ENCODE measurements at places on chromosomes 1 and 21.

GRCh38 chr1:246893191-246893939 lies 38.4 kb downstream of the AHCTF1 start:
- DNase-seq: no peak

- DNase-seq: no peak
Measured at GRCh38 chr1:87754139-87754538, 425.5 kb downstream of the LMO4 start.

- no peak for DNase-seq
Measured at GRCh38 chr1:21909787-21910503, 27.2 kb downstream of the HSPG2 start.

- DNase-seq: no peak
Measured at GRCh38 chr1:44059212-44059611, 27.9 kb upstream of the SLC6A9 start.

DNA sequence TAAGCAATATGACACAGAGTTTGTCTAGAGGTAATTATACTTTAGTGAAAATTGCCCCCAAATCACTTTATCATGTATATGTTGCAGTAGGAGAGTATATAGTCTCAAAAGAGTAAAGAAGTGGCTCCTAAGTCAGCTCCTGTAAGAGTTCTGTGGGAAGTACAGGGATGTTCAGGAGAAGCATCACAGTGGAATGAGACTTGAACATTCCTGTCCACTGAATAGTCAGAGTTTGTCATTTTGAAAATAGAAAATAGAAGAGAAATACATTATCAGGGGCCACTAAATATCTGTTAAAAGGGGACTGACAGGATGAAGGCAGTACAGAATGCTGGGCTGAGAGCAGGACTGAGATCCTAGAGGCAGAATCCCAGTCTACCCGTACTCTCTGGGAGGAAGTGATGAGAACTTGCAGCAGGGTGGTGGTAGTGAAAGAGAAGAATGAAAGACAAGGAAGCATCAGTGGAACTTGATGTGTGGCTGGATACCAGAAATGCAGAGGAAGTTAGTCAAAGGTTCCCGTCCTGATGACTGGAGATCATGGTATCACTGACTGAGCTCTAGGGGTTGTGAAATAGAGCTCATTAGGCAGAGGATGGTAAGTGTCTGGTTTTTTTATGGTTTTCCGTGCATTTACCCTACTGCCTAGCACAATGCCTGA lies 153.4 kb downstream of the FMN2 start:
- no peak for DNase-seq

DNA sequence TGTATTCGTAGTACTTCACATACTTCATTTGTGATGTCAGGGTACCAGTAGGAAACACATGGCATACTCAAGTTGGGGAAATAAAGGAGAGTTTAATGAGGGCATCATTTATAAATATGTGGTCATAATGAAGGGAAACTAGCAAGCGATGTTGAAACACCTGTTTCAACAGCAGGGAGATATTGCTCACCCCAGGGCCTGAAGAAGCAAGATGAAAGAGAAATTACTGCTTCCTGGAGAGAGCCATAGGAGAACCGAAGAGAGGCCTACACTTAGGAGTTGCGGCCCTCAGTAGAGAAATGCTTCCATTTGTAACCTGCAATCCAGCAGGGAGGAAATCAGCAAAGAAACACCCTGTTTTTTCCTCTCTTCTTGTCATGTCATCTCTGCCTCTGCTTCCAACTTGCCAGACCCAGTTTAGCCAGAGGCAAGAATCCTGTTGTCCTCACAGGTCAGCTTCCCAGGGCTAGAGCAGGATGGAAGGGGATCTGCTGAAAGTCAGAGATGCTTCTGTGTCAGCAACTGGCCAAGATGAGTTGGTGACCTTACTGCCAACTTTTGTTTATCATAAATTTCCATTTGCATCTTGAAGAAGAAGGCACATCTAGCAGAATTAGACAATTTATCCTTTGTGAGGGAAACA lies 67.6 kb upstream of the TSPAN2 start:
- no peak for DNase-seq

- DNase-seq: no peak
Measured at GRCh38 chr21:43881935-43882334, 16.9 kb downstream of the AGPAT3 start.

GRCh38 chr21:45412491-45412890 lies 7.5 kb downstream of the COL18A1 start:
- DNase-seq: no peak

- no peak for DNase-seq
Measured at GRCh38 chr1:11525151-11525505, 46.2 kb downstream of the DISP3 start.

- DNase-seq: no peak
Measured at GRCh38 chr1:40825435-40825788, 36.8 kb downstream of the CITED4 start.

- no peak for DNase-seq
Measured at GRCh38 chr1:67594764-67595163, 90.2 kb upstream of the GADD45A start.

GRCh38 chr21:38985568-38986378 lies 180.0 kb downstream of the ETS2 start:
- DNase-seq: no peak

DNA sequence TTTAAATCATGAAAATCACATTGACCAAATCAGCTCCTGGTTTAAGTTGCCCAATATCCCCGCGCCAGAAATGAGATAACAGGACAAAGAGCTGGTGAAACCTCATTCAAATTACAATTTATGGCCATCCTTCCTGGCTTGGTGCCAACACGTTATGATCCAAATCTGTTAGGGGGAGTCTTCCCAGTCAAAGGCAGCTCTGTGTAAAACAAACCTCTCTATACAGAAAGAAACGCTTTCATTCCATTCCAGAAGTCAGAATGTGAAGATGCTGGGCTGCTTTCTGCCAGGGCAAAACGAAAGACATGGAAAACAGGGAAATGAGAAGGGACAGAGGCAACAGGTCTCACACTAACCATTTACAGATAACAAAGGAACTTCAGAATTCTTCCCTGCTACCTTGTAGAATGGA lies 53.5 kb upstream of the TIAM1 start:
- DNase-seq: no peak

- DNase-seq: no peak
Measured at GRCh38 chr1:14340002-14340785, 258.3 kb upstream of the KAZN start.

DNA sequence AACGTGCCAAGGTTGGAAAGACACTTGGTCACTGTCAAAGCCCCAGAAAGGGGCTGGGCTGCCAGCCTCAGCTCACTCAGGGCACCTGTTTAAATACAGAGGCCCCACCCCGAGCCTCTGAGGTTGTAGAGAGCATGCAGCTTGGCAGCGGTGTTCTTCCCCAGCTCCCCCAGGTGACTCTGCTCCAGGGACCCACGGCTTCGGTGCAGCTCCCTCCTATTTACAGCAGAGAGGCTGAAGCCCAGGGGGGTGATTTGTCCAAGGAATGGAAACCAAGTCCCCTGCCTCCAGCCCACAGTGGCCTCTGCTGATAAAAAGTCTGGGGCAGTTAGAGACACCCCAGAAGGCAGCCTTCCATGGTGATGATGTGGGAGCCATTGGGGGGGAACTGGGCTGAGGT lies 9.1 kb upstream of the C1QA start:
- no peak for DNase-seq

- DNase-seq: no peak
Measured at GRCh38 chr1:239612379-239612778, 226.0 kb downstream of the CHRM3 start.

DNA sequence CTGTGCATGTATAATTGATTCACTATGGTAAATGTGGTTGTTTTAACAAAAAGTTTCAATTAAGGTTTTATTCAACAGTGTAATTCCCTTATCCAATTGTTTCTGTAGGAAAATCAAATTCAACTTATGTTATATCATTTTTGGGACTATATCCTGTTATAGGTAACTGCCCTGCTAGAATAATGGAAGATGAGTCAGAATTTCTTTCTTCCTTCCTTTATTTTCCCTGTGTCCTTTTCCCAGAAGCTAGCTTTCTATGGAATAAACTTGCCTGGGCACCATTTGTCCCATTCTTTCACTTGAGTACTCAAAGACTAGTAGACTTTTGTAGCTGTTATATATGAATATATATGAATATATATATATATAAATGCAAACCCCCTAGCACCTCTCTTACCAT lies 301.3 kb downstream of the TM2D1 start:
- DNase-seq: no peak

DNA sequence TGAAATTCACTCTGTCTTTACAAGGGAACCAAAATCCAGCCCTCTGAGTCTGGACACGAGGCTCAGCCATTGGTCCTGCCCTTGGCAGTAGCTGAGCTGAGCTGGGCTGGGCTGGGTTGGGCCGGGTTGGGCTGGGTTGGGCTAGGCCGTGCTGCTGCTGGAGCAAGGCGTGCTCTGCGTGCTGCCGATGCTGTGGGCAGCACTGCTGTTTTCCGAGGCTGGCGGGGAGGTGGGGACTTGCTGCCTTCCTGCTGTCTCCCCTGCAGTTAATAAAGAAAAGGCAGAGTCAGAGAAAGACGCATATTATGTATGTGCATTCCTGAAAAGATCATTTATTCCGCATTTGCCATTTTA lies 182.9 kb downstream of the CDC7 start:
- no peak for DNase-seq

- no peak for DNase-seq
Measured at GRCh38 chr1:152153996-152154395, 5.0 kb downstream of the RPTN start.

DNA sequence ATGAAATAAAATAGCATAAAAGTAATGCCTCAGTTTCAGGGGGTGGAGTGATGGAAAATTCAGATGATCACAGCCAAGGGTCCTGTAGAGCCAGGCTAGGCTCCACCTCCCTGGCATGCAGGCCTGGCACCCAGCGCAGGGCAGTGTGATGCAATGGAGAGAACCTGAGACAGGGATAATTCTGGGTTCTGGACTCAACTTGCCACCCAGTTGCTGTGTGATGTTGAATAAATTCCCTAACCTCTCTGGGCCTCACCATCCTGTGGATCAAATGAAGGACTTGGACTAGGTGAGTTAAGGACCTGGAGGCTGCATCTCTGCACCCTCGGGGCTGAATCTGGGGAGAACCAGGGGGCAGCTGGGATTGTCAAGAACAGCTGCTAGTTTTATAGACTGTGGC lies 17.0 kb downstream of the PADI2 start:
- DNase-seq: no peak
